ENCODE measurements at places on chromosomes 5 and 9. TPM values are rescaled to one million over a fixed set of nuclear protein-coding genes. Genes with fewer than 3 reads are reported as not detected.

Gene C7
- total RNA-seq = 240 TPM

Gene NMRK1
- 53.8 TPM for total RNA-seq

Gene PFN3
- not detected for total RNA-seq

Gene CREB3
- total RNA-seq = 73.0 TPM

Gene B4GALT7
- total RNA-seq = 47.2 TPM

Gene GABRB2
- 0.11 TPM for total RNA-seq

GRCh38 chr5:43412156-43412555, at the start of gene CCL28:
Gene CCL28 (minus strand): TSS chr5:43412391. CDS start chr5:43412316, 75 bp downstream.
- DNase-seq = peak; percentile 28

DNA sequence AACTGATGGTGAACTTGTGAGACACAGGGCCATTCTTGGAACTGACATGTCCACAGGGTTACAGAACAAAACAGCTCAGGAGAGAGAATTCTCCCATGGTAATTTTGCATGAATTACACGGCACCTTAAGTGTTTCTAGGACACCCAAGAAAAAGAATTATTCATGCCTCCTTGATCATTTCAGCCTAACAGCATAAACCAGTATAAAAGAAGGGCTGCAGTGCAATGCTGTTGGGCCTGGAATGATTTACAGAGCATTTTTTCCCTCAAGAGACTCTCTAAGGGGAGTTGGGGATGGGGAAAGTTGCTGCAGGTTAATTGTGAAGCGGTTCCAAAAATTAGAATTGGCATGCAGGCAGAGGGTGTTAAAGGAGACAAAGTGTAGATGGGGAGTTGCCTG, 136.4 kb upstream of the FBXL7 start:
- DNase-seq = no peak

GRCh38 chr9:17082343-17083064, 52.3 kb upstream of the CNTLN start:
- DNase-seq = no peak

DNA sequence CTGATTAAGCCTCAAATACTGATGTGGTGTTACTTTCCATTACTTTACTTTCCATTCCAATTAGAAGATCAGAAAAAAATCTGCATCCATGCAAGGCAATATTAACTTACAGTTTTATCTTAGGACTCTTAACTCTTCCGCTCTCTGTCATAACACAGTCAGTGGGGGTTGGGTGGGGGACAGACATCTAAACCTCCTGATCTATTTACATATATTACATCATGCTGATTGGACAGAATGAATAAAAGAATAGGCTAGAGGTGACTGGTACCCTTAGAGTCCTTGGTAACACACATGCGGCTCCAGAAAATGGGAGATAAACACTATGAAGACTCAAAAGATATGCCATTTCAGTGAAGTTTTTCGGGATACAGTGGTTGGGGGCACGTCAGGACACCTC, 27.6 kb downstream of the RAPGEF6 start:
- DNase-seq = no peak

DNA sequence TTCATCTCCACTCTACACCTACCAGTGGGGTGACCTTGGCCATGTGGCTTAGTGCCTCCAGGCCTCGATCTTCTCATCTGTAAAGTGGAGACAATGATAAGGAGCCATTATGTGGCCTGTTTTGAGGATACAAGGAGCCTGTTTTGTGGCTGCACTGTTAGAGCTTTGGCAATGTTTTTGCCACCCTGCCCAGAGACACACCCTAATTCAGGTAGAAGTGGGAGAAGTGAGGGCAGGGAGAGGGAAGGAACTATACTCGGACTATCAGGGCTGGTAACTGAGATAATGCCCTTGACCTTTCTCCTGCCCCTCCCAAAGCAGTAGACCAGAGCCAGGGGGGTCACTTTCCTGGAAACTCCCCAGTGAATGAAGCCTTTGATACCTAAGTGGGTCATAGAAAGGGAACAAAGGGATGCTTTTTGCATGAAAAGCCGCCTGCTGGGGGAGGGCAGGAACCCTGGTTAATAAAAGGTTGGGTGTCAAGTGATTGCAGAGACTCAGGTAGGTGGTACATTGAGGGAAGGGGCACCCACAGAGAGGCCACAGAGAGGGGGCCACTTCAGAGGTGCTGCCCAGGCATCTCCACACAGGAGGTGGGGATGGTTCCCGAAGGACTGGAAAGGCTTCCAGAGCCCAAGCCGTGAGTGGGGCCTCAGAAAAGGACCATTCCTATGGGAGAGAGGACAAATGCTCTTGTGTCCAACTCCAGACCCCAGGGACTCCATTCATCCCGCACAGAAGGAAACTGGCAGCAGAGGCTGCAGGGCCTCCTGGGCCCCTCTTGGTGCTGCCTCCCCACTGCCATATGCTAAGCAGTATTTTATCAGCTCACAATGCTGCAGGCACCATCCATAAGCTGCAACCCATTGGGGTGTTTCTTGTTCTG, 42.3 kb upstream of the VDAC1 start:
- no peak for DNase-seq

DNA sequence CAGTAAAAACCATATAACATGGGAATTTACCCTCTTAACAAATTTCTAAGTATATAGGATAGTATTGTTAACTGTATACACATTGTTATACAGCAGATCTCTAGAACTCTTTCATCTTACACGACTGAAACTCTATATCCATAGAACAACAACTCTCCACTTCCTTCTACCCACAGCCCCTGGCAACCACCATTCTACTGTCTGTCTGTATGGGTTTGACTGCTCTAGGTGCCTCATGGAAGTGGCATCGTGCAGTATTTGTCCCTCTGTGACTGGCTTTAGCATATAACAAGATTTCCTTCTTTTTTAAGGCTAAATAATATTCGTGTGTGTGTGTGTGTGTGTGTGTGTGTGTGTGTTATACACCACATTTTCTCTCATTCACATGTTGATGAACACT, 100.7 kb downstream of the ZNF462 start:
- DNase-seq = no peak

DNA sequence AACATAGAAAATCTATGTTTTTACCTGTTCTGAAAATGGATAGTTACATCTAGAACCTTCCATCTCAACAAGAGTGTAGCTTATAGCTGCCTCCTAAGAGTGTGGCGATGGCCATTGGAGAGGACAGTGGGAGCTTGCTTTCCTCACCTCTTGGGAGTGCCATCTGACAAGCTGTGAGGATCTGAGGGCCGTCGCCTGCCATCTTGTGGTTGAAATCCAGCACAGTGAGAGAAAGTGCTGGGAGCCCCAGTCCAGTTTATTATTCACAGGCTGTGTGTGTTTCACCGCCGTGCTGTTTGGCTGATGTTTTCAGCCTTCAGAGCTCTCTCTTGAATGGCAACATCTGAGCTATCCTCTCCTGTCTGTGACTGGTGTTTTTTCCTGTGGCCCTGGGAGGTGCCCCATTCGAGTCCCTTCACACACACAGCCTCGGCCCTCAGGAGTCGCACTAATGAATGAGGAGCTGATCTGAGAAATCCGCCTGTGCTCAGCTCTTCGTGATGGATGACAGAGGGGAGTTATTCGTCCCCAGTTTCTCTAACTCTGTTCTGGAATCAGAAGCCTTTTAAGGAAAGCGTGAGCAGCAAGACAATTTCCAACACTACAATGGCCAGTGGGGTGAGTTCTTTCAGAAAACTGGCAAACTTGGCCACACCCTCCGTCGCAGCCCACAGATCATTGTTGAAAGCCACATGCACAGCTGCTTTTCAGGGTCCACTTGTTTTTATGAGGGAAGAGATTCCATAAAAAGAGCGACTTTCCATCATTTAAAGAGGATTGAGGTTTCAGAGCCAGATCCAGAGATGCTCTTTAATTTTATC, 170.3 kb downstream of the PDZD2 start:
- peak; percentile 49 for DNase-seq

DNA sequence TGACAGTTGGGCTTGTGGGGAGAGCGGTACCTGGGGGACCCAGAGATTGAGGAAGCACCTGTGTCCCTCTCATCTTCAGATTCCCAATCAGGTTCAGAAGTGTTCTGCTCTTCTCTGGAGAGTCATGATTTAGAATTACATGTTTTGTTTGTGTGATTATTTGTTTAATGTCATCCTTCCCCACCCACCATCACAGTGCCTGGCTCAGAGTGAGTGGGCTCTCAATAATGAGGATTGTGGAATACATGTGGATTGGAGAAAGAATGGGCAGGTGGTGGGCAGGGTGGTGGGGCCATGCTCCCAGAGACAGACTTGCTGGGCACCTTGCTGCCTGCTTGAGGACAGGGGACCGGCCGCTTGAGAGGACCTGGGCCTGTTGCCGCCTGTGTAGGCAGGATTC, 88.0 kb downstream of the PPARGC1B start:
- DNase-seq = no peak

- no peak for DNase-seq
Measured at GRCh38 chr9:7011395-7012067, 253.8 kb downstream of the KDM4C start.

- no peak for DNase-seq
Measured at GRCh38 chr9:77725046-77725694, 77.0 kb upstream of the GNA14 start.
